ENCODE measurements at places on chromosomes 3 and 15.

- DNase-seq, result no peak
These were observed 33.1 kb downstream of the CMTM7 start for GRCh38 chr3:32424581-32425250.

- DNase-seq, result peak; percentile 74
These were observed at the start of gene KLF15 for GRCh38 chr3:126357295-126358037. Gene KLF15 (minus strand): TSS chr3:126357408. CDS start chr3:126352922, 4,486 bp downstream.

GRCh38 chr3:155970398-155970797 lies 99.9 kb downstream of the GMPS start:
- DNase-seq, result no peak

GRCh38 chr3:19688767-19689166 lies 245.2 kb downstream of the EFHB start:
- DNase-seq, result no peak

GRCh38 chr15:81279621-81280485 lies 44.1 kb downstream of the STARD5 start:
- peak; percentile 41 for DNase-seq
